ENCODE measurements at places on chromosomes 1 and 21.

GRCh38 chr1:171509191-171509590, 23.9 kb downstream of the PRRC2C start:
- DNase-seq = no peak

DNA sequence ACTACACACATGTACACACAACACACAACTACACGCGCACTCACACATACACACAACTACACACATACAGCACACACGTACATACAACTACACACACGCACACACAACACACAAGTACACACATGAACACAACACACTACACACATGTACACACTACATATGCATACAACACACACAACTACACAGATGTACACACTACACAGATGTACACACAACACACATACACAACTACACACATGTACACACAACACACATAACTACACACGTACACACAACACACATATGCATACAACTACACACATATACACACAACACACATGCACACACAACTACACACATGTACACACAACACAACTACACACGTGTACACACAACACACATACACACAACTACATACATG, 318.6 kb downstream of the CAMTA1 start:
- DNase-seq = no peak

DNA sequence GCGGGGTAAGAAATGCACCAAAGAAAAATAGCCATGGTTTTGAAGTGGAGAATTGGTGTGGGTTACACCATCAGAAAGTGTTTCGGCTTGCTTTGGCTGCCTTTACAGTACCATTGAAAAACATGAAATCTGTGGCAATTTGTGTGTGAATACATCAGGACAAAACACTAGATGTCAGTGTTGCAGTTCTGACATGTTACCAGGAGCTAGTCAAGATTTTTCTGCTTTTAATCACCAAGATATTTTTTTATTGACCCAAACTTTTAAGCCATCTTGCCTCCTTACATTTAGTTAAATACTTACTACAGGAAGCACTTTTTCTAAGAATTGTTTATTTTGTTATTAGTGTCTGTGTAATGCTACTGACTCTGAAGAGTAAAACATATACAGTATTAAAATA, 14.3 kb downstream of the RRP15 start:
- no peak for DNase-seq

GRCh38 chr1:65113298-65113697, 34.7 kb upstream of the AK4 start:
- DNase-seq = no peak

- peak; percentile 64 for DNase-seq
Observed at GRCh38 chr1:52403566-52404115, 582 bp downstream of the ORC1 start.

- no peak for DNase-seq
Observed at GRCh38 chr1:167849666-167850065, 64.3 kb downstream of the ADCY10 start.

Measured in GM10248 (cell line).